ENCODE measurements at places on chromosomes 4 and X.

DNA sequence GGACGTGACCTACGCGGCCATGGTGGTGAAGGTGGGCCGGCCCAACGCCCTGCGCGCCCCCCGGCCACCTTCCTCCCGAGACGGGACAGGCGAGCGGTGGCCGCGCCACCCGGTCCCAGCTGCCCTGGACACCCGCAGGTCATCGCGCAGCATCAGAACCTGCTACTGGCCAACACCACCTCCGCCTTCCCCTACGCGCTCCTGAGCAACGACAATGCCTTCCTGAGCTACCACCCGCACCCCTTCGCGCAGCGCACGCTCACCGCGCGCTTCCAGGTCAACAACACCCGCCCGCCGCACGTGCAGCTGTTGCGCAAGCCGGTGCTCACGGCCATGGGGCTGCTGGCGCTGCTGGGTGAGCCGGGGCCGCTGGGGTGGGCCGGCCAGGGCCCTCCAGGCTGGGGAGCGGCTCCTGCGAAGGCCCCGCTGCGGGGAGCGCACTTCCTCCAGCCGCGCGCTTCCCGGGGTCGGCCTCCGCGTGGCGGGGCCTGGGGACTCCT is 9.0 kb upstream of the SLC26A1 start:
- H3K36me3 ChIP-seq, result no peaks in the 10 kb centered on the region
- no peaks in the 10 kb centered on the region for H3K27me3 ChIP-seq
- H3K27ac ChIP-seq, result no peak overlapping the region

- H3K27ac ChIP-seq, result no peak overlapping the region
- H3K4me1 ChIP-seq, result no peaks in the 10 kb centered on the region
- H3K4me3 ChIP-seq, result no peak overlapping the region
- no peaks in the 10 kb centered on the region for H3K36me3 ChIP-seq
- DNase-seq, result peak; percentile 25
- no peaks in the 10 kb centered on the region for H3K27me3 ChIP-seq
Measured at GRCh38 chrX:19578956-19579355, 63.6 kb upstream of the MAP3K15 start.

- H3K4me1 ChIP-seq, result peaks cover 3% of the 10 kb centered on the region
- H3K27ac ChIP-seq, result no peak overlapping the region
- H3K4me3 ChIP-seq, result no peak overlapping the region
- H3K36me3 ChIP-seq, result no peaks in the 10 kb centered on the region
- H3K27me3 ChIP-seq, result no peaks in the 10 kb centered on the region
Measured at GRCh38 chr4:157806184-157806583, 366.6 kb downstream of the GASK1B start.

GRCh38 chr4:8597791-8598190 is 5.2 kb downstream of the CPZ start:
- no peak for DNase-seq
- no peaks in the 10 kb centered on the region for H3K27me3 ChIP-seq
- H3K36me3 ChIP-seq, result no peaks in the 10 kb centered on the region
- no peak overlapping the region for H3K4me3 ChIP-seq

DNA sequence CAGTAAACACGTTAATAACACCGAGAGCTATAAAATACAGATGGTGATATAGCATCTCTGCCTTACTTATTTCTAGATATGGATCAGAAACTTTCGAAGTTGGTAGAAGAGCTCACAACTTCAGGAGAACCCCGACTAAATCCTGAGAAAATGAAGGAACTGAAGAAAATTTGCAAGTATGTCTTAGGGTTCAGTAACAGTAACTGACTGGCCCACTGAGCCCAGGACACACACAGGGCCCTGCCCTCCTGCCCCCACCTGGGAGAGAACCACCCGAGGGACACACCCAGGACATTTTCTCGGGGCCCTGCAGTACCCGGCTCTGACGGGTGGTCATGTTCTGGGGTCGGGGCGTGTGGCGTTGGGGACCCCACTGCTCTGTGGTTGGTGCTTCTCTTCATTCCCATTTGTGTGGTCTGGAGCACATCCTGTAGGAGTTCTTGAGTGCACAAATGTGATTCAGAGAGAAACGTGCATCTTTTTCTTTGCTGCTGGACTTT is 1.1 kb downstream of the UVSSA start:
- H3K27ac ChIP-seq, result peak overlapping the region; percentile 91
- peaks cover 16% of the 10 kb centered on the region for H3K4me1 ChIP-seq
- DNase-seq, result no peak
- no peaks in the 10 kb centered on the region for H3K36me3 ChIP-seq
- H3K4me3 ChIP-seq, result peak overlapping the region; percentile 91

- no peaks in the 10 kb centered on the region for H3K36me3 ChIP-seq
- no peak overlapping the region for H3K4me3 ChIP-seq
- no peaks in the 10 kb centered on the region for H3K4me1 ChIP-seq
- no peak for DNase-seq
- H3K27ac ChIP-seq, result no peak overlapping the region
- H3K27me3 ChIP-seq, result no peaks in the 10 kb centered on the region
Measured at GRCh38 chr4:142500966-142501365, 345.1 kb downstream of the INPP4B start.

DNA sequence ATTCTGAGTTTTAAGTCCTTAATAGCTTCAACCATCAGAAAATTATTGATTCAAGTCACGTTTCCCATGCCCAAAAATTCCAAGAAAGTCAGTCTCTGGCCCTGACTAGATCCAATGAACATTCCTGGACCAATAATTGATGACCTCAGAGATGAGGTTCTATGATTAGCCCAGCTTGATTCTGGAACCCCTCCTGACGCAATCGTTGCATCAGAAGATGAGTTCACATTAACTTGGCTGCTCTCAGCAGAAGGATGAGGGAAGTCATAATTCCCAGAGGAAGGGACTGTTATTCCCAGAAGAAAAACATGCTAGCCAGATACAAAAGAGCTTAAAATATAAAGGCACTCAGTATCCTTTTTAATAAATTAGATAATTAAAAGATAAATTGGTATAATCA is 34.3 kb upstream of the CPEB2 start:
- H3K36me3 ChIP-seq, result no peaks in the 10 kb centered on the region
- H3K27ac ChIP-seq, result no peak overlapping the region
- no peaks in the 10 kb centered on the region for H3K4me1 ChIP-seq
- DNase-seq, result no peak
- H3K4me3 ChIP-seq, result no peak overlapping the region
- no peaks in the 10 kb centered on the region for H3K27me3 ChIP-seq

GRCh38 chrX:9317176-9317575 is 147.7 kb upstream of the TBL1X start:
- no peaks in the 10 kb centered on the region for H3K4me1 ChIP-seq
- H3K36me3 ChIP-seq, result no peaks in the 10 kb centered on the region
- no peak for DNase-seq
- H3K27me3 ChIP-seq, result no peaks in the 10 kb centered on the region
- H3K27ac ChIP-seq, result no peak overlapping the region

- H3K27ac ChIP-seq, result no peak overlapping the region
- no peak for DNase-seq
- no peaks in the 10 kb centered on the region for H3K27me3 ChIP-seq
Measured at GRCh38 chr4:85760511-85760910, 285.6 kb downstream of the ARHGAP24 start.

- H3K27ac ChIP-seq, result no peak overlapping the region
- no peak overlapping the region for H3K4me3 ChIP-seq
- H3K27me3 ChIP-seq, result no peaks in the 10 kb centered on the region
- no peaks in the 10 kb centered on the region for H3K4me1 ChIP-seq
Measured at GRCh38 chr4:34972189-34972588, 1272.1 kb downstream of the ARAP2 start.

- no peak overlapping the region for H3K4me3 ChIP-seq
- no peaks in the 10 kb centered on the region for H3K36me3 ChIP-seq
- DNase-seq, result no peak
- H3K4me1 ChIP-seq, result no peaks in the 10 kb centered on the region
- no peaks in the 10 kb centered on the region for H3K27me3 ChIP-seq
- H3K27ac ChIP-seq, result no peak overlapping the region
Measured at GRCh38 chr4:102734591-102735385, 26.0 kb downstream of the MANBA start.

DNA sequence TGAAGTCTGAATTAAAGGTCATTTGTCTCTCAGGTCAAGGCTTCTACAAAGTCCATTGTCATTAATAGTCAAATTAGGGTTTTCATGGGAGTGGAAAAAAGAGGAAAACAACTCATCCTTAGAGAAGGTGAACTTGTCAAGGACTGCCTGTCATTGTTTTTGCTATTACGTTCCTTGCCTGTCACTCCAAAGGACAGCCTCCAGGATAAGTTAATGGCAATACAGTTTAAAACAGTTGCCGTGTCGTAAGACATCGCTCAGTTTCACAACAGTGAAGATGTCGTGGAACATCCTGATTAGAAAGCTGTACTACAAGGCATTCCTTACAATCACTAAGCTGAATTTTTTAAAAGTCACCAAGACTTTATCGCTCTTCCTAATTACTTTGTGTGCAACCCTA is 466.8 kb upstream of the SMIM31 start:
- no peak for DNase-seq
- H3K27ac ChIP-seq, result no peak overlapping the region
- no peaks in the 10 kb centered on the region for H3K27me3 ChIP-seq
- H3K4me3 ChIP-seq, result no peak overlapping the region
- no peaks in the 10 kb centered on the region for H3K36me3 ChIP-seq

DNA sequence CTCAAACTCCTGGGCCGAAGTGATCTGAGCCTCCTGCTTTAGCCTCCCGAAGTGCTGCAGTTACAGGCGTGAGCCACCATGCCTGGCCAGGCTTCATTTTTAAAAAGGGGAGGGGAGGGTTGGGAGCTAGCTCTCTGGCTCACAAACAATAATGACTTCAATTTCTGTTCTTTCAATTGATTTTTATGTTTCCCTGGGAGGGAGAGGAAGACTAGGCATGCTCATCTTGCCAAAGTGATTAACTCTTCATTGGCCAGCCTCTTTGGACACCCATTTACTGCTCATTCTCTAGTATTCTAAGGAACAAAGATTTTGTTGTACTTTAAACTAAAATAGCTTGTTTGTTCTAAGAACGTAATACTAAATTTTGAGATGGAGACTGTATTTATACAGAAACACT is 43.4 kb upstream of the TRIM2 start:
- no peaks in the 10 kb centered on the region for H3K27me3 ChIP-seq
- H3K4me3 ChIP-seq, result no peak overlapping the region
- no peak for DNase-seq
- H3K36me3 ChIP-seq, result no peaks in the 10 kb centered on the region

GRCh38 chr4:19262467-19262866 is 989.2 kb upstream of the SLIT2 start:
- DNase-seq, result peak; percentile 20
- H3K36me3 ChIP-seq, result no peaks in the 10 kb centered on the region
- no peak overlapping the region for H3K27ac ChIP-seq
- H3K27me3 ChIP-seq, result no peaks in the 10 kb centered on the region

DNA sequence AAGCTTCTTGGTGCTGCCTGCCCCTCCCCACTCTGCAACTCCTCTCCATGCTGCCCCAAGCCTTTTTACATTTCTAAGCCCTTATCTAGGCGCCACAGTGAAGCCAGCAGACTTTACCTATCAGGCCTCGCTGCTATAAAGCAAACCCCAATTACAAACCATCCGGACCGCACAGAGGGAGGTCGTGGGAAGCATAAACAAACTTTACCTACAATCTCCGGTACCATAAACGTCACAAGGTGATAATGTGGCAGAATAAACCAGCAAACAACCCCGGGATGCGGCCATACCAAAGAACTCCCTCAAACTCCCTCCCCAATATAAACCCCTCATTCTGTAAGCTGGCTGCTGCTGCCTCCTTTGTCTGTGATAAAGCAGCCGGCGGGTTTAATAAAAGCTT is 54.0 kb upstream of the ZCCHC13 start:
- DNase-seq, result no peak
- H3K4me1 ChIP-seq, result no peaks in the 10 kb centered on the region
- no peaks in the 10 kb centered on the region for H3K27me3 ChIP-seq
- H3K4me3 ChIP-seq, result no peak overlapping the region
- H3K36me3 ChIP-seq, result no peaks in the 10 kb centered on the region
- no peak overlapping the region for H3K27ac ChIP-seq

DNA sequence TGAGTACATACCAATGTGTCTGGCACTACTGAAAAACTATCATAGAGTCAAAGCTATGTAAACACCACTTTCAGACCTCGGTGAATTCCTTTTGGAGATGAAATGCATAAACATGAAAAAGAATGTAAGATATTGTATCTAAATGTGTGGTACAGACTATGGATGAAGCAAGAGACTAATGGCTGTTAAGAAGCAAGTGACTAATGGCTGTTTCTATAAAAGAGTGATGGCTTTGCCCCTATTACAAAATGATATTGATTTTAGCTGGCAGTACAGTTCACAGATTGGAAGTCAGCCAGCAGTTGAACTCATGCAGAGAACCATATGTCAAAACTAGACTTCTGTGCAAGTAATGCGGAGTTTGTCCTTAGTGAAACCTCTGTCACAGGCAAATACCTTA is 359.3 kb downstream of the GRXCR1 start:
- H3K27me3 ChIP-seq, result no peaks in the 10 kb centered on the region
- no peaks in the 10 kb centered on the region for H3K36me3 ChIP-seq
- no peak overlapping the region for H3K4me3 ChIP-seq
- DNase-seq, result no peak
- no peak overlapping the region for H3K27ac ChIP-seq

GRCh38 chr4:141140391-141141200 is 7.3 kb upstream of the RNF150 start:
- no peaks in the 10 kb centered on the region for H3K4me1 ChIP-seq
- H3K27me3 ChIP-seq, result no peaks in the 10 kb centered on the region
- H3K36me3 ChIP-seq, result no peaks in the 10 kb centered on the region
- no peak overlapping the region for H3K4me3 ChIP-seq
- no peak overlapping the region for H3K27ac ChIP-seq

DNA sequence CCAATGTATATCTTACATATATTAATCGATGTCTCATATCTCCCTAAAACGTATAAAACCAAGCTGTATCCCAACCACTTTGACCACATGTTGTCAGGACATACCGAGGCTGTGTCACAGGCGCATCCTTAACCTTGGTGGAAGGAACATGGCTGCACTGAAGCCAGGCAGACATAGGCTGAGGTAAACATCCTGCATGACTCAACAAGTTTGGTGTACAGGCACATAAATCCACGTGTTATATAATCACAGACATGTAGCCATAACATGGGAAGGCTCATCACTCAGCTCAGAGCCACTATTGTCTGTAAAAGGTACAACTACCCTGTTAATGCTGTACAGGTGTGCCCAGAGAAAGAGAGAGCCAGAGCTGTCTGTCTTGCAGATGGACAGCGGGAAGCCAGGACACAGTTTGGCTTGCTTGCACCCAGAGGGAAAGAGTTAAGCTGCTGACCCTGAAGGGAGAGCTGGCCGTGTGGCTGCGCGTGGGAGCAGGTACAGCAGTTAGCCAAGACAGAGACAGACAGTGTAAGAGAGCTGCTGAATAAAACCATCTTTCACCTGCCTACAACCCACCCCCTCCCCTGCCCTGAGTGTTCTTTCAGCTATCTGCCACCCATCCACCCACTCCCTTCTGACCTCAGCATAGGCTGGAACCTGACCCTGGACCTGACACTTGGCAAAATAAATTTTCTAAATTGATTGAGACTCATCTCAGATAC is 22.3 kb upstream of the ZBTB33 start:
- no peak overlapping the region for H3K4me3 ChIP-seq
- H3K27ac ChIP-seq, result no peak overlapping the region
- H3K4me1 ChIP-seq, result no peaks in the 10 kb centered on the region
- peak; percentile 64 for DNase-seq

Data from testis (tissue), 5 donors.